ENCODE measurements at places on chromosomes 3 and 15.

DNA sequence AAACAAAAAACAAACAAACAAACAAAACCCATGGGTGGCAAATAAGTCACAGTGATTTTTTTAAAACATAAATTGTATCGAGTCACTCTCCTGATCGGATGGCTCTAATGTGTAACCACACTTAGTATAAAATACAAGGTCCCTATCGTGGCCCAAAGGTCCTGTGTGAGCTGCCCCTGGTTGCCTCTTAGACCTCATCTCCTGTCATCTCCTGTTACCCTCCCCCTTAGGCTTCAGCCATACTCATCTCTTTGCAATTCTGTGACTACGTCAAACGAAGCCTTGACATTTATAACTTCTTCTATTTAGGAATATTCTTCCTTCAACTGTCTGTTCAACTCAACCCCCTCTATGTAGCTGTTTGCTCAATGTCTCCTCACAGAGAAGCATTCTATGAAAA is 43.9 kb upstream of the TTBK2 start:
- no peak for DNase-seq

GRCh38 chr3:118882353-118882947 is 152.2 kb downstream of the IGSF11 start:
- peak; percentile 54 for DNase-seq

- DNase-seq = peak; percentile 59
Measured at GRCh38 chr15:74400313-74400860, 32.9 kb upstream of the CYP11A1 start.

DNA sequence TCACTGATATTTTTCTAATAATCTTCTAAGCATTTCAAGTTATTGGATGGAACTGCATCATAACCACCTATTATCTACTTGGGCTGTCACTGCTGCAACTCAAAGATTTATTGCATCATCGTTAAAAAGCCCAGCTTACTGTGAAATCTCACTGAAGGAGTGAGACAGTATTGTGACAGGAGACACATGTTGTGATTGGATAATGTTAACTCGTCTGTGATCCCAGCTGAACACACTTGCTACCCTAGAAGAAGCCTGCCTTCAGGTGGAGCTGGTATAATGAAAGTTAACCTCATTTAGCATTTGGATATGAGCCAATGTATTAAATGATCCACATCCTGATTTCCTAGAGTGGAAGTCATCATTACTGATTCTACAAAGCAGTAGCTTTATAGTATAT is 138.1 kb downstream of the MAP2K5 start:
- no peak for DNase-seq

DNA sequence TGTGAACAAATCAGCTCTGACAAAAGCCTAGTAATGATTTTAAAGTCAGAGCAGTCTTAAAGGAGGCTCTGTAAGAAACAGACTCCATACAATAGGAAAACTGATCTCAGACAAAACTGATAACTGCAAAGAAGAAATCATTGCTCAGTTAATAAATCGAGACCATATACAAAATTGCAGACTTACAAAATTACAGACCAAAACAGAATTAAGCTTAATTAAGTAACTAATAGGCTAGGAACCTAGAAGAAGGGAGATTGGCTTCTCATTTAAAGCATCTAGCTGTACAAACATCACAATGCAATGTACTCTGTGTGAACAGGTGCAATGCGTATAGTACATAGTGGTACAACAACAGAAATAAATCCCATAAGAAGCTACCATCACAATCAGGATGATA is 46.3 kb downstream of the ZBTB20 start:
- DNase-seq = no peak

DNA sequence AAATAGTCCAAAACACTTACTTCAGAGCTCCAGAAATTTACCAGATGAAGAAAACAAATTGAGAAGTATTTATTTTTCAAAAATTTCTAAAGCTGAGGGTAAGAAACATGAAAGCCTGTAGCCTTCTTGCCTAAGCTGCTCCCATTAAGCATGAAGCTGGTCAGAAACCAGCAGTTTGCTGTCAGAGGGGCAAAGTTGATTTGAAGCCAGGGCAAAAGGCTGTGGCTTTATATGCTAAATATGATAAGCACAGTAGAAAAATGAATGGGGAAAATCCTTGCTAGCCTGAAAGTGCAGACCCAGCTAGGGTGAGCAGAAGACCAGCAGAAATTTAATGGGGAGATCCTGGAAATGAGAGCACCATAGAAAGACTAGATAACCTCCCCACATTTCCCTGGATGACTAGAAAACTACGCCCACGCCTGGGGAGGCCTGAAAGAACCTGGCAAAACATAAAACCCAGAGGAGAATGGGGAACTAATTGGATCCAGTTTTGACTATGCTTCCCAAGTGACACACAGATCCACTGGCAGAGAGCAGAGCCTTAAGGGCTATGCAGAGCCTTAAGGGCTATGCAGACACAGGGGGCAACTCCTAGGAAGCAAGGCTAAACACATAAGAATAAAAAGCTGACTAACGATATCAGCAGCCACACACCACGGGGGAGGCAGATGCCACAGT is 43.0 kb upstream of the HEG1 start:
- DNase-seq = no peak

DNA sequence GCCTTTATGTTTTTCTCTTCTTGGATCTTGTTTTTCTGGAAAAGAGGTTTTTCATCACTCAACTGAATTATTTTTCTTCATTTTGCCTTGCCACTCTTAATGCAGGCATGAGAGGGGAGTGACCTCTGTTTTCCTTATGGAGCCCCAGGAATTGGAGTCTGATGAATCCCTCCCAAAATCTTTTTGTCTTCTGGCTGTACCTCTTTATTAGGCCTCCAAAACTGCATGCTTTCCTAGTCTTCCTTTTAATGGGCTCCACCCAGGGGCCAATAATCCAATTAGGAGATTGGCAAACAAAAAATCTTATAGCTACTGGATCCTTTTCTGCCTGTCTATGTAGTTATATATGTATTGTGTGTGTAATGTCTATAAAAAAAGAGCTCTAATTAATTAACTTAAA is 192.4 kb upstream of the PEX5L start:
- no peak for DNase-seq

DNA sequence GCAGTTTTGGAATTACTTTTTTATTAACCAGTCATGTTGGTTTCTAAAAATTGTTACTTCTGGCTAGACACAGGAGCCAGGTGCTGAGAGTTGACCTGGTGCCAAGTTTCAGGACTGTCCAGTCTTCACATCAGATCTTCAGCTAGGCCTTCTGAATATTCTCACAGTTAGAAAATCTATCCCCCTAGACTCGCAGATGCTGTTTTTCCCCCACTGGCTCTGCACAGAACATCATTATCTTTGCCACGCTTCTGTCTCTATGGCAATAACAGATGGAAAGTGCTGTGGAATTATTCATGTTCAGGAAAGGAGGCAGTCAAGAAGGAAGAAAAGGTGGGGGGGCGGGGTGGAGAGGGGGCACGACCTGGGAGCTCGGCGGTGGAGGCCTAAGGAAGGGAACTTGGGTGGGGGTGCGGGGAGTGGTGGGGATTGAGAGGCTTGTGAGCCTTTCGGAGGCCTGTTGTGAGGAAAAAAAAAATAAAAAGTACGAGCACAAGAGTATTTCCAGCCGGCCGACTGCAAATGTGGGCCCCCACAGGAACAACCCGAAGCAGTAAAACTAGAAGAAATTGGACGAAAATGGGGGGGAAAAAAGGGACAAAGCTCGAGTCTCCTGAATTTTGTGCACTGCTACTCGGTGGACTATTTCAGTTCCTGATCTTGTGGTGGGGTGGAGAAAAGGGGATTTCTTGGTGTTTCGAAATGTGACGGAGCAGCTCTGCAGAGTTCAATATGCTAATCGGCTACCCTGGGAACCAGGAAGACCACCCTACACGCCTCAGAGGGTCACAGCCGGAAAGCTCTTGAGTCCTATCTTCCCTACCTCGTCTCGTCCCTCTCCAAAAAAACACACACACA is 1.5 kb upstream of the SKIL start:
- DNase-seq = peak; percentile 59

DNA sequence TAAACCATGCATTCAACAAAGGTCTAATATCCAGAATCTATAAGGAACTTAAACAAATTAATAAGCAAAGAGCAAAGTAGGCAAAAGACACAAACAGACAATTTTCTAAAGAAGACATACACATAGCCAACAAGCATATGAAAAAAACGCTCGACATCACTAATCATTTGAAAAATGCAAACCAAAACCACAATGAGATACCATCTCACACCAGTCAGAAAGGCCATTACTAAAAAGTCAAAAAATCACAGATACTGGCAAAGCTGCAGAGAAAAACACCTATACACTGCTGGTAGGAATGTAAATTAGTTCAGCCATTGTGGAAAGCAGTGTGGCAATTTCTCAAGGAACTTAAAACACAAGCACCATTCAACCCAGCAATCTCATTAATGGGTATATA is 53.8 kb downstream of the FSIP1 start:
- no peak for DNase-seq

DNA sequence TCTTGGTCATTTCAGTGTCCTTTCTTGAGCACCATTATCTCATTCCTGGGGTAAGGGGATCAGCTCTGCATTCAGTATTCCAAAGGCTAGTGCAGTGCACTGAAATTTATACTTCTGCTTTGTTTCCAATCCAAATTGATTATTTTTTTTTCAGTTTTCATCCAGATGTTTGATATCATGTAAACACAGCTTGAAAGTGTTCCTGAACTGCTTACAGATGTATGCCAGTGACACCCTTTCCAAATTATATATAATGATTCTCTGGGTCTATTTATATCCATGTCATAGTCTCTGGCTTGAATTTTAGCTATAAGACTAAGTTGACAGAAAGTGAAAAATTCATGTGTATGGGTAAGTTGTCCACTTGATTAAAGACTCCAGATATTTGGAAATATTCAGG is 11.8 kb upstream of the TNFAIP8L3 start:
- DNase-seq = no peak

GRCh38 chr3:64441861-64442260 is 216.6 kb upstream of the PRICKLE2 start:
- DNase-seq = no peak

GRCh38 chr3:165434516-165434915 is 238.3 kb upstream of the SLITRK3 start:
- DNase-seq = no peak

GRCh38 chr3:160842021-160843005 is 86.3 kb downstream of the PPM1L start:
- DNase-seq = no peak

DNA sequence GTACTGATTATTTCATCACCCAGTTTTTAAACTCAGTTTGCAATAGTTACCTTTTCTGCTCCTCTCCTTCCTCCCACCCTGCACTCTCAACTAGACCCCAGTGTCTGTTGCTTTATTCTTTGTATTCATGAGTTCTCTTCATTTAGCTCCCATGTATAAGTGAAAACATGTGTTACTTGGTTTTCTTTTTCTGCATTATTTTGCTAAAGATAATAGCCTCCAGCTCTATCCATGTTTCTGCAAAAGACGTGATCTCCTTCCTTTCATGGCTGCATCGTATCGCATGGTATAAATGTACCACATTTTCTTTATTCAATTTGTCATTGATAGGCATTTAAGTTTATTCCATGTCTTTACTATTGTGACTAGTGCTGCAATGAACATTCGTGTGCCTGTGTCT is 79.0 kb downstream of the NAALADL2 start:
- DNase-seq = no peak

GRCh38 chr15:81293728-81294515 is 30.0 kb downstream of the STARD5 start:
- no peak for DNase-seq

GRCh38 chr3:183369117-183369516 is 59.3 kb downstream of the MCF2L2 start:
- DNase-seq = no peak

Measured in bronchial epithelial cell (primary cell).